Activated CD4-positive, alpha-beta T cell treated with anti-CD3 and anti-CD28 coated beads for 4 hours (primary cell): ENCODE measurements at places on chromosomes 1 and 21.

GRCh38 chr1:2383576-2383975 lies 7.8 kb downstream of the MORN1 start:
- DNase-seq, result no peak

- no peak for DNase-seq
Measured at GRCh38 chr21:46124083-46124925, 26.4 kb downstream of the COL6A2 start.

DNA sequence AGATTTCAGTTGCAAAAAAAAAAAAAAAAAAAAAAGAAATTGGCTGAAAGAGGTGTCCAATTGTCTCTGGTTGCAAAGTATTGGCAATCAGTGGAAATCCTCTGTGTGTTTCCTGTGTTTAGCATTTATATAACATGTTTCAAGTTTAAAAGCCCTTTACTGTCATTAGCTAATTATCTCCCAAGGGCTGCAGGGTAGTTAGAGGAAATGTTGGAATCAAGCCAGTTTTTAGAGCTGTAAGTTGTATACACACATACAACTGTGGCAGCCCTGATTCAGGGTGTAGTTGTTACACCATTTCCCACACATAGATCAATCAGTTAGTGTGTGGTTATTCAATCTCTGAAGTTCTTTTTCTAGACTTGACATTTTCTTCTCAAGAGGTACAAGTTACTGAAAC lies 8.9 kb upstream of the ZNF326 start:
- DNase-seq, result no peak

GRCh38 chr1:228364706-228365213 lies 41.9 kb downstream of the TRIM11 start:
- no peak for DNase-seq

DNA sequence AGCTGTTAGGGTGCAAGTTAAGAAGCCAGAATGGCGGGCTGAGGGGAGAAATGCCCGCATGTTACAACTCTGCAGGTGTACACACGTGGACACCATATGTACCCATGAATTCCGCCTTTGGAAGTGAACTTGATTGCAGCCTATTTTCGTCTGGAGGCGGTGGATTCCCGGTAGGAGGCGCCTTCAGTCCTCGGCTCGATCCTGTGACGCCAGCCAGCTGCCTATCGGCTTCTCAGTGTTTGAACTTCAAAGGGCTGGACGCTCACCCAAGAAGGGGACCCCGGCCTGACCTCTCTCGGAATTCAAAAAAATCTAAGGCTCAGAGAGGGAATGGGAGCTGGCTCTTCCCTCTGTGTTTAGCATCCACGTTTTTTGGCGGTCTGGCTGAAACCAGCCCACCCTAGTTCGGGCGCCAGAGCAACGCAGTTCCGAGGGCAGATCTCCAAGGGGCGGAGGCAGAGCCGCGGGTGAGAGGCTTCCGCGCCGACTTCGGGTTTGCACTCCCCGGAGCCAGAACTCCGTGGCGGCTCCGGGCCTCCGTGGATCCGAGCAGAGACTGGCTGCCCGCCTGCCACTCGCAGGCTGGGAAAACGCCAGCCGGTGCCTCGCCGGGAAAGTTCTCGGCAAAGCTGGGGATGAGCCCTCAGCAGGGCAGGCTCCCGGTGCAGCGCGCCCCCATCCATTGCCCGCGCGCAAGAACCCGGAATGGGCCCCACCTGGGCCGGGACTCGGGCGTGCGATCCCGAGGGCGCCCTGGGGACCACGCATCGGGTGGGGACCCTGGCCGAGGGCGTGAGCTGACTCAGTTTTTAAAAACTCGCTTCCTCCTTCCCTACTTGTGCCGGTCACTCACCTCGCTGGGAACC lies 996 bp upstream of the TMEM51 start:
- DNase-seq, result no peak

GRCh38 chr1:26317612-26318337 lies at the start of gene CD52:
Gene CD52, plus strand, starts transcription at chr1:26317958. Its CDS starts 60 bp downstream, at chr1:26318018.
- DNase-seq, result peak; percentile 83

DNA sequence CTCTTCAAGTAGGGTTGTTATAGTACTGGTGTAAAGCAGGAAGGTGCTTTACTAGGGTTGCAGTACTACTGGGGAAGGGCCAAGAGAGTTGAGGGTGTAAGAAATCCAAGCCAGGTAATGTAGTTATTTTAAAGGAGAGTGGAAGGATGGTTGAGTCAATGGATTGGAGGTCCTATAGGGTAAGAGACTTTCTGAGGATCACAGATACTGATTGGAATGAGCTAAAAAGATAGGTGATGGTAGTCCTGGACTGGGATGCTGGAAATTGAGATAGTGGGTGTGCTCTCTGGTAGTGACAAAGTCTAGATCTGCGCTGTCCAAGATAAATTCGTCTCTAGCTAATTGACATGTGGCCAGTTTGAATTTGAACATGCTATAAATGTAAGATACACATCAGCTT lies 7.0 kb downstream of the TXLNA start:
- DNase-seq, result no peak

DNA sequence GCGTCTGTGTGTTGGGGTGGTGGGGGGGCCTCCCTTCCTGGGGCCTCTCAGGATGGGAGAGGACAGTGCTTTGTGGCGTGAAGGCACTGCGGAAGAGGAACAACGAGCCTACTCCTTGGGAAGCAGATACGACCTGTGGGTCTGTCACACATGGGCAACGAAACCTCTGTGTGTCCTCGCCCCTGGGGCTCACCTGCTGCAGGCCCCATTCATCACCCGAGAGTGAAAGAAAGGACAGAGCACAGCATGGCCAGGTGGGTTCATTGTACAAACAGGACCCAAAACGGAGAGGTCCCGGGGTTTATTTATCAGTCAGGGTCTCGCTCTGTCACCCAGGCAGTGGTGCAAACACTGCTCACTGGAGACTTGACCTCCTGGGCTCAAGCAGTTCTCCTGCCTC lies 40.1 kb upstream of the LIN9 start:
- DNase-seq, result no peak

GRCh38 chr1:212759683-212760082 lies 31.9 kb downstream of the NSL1 start:
- no peak for DNase-seq
